ENCODE measurements at places on chromosomes 6 and 20.

DNA sequence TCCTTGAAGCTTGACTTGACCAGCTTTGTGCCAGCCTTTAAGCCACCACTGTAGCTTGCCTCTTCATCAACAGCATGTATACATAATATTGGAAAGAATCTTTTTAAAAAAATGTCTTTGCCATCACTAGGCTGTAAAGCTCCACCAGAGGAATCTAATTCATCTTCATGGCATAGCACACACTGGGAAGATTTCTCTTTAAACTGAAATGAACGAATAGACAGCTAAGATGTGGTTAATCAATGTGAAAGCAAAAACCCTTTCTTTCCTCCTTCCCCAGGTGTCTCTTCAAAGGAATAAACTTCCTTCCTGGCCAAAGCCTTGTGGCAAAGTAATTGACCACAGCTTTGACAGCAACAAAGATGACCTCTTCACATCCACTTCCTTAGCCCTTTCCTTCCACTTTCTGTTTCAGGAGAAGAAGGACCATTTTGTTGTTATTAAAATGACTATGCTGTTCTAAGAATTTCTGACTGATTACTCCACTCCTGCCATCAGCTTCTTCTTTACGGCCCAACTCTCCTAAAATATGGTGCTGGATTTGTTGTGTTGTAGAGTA is 428.7 kb upstream of the SOX4 start:
- H3K4me1 ChIP-seq, result no peaks in the 10 kb centered on the region
- no peak for DNase-seq
- no peak overlapping the region for H3K27ac ChIP-seq
- no peak overlapping the region for H3K4me3 ChIP-seq
- no peaks in the 10 kb centered on the region for H3K27me3 ChIP-seq

GRCh38 chr20:20212675-20213096 is 155.2 kb upstream of the INSM1 start:
- H3K27ac ChIP-seq, result peak overlapping the region; percentile 84
- H3K4me1 ChIP-seq, result peaks cover 48% of the 10 kb centered on the region
- DNase-seq, result peak; percentile 87
- H3K36me3 ChIP-seq, result no peaks in the 10 kb centered on the region
- no peak overlapping the region for H3K4me3 ChIP-seq
- H3K27me3 ChIP-seq, result no peaks in the 10 kb centered on the region

GRCh38 chr20:46708172-46708860 is 1.1 kb upstream of the SLC2A10 start:
- DNase-seq, result no peak
- no peak overlapping the region for H3K27ac ChIP-seq
- H3K4me3 ChIP-seq, result no peak overlapping the region
- H3K36me3 ChIP-seq, result no peaks in the 10 kb centered on the region
- peaks cover 22% of the 10 kb centered on the region for H3K27me3 ChIP-seq
- H3K4me1 ChIP-seq, result peaks cover 3% of the 10 kb centered on the region

- H3K36me3 ChIP-seq, result peaks cover 3% of the 10 kb centered on the region
- H3K27ac ChIP-seq, result no peak overlapping the region
- no peak overlapping the region for H3K4me3 ChIP-seq
- DNase-seq, result no peak
Measured at GRCh38 chr6:136901212-136901784, 20.8 kb upstream of the SLC35D3 start.

- DNase-seq, result no peak
- H3K27ac ChIP-seq, result no peak overlapping the region
- H3K36me3 ChIP-seq, result no peaks in the 10 kb centered on the region
- no peaks in the 10 kb centered on the region for H3K4me1 ChIP-seq
- H3K27me3 ChIP-seq, result no peaks in the 10 kb centered on the region
- H3K4me3 ChIP-seq, result no peak overlapping the region
Measured at GRCh38 chr6:85085875-85086274, 321.5 kb upstream of the TBX18 start.

DNA sequence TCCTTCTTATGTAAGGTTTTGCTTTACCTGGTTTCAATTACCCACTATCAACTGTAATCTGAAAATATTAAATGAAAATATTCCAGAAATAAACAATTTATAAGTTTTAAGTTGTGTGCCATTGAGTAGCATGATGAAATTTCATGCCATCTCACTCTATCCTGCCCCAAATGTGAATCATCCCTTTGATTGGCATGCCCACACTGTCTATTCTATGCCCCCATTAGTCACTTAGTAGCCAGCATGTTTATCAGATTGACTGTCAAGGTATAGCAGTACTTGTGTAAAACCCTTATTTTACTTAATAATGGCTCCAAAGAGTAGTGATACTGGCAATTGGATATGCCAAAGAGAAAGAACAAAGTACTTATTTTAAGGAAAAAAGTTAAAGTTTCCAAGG is 403.8 kb downstream of the ADGRB3 start:
- no peaks in the 10 kb centered on the region for H3K27me3 ChIP-seq
- no peak overlapping the region for H3K27ac ChIP-seq
- H3K36me3 ChIP-seq, result no peaks in the 10 kb centered on the region
- no peak for DNase-seq
- H3K4me1 ChIP-seq, result no peaks in the 10 kb centered on the region

DNA sequence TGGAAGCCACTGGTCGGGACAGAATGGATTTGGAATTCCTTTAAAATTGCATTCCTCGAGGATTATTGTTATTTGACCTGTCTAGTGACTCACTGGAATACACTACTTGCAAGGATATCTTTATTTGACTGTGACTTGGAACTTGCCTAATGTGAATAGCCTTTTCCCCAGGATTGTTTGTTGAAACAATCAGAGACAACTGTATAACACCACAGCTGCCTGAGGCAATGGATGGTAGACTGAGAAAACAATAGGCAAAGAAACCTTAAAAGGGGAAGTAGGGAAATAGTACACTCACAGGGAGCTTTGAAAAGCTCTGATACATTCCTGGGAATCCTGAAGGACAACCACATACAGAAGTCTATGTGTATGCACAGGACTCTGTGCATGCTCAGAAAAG is 465.3 kb downstream of the BMP2 start:
- no peaks in the 10 kb centered on the region for H3K4me1 ChIP-seq
- no peak overlapping the region for H3K27ac ChIP-seq
- no peak overlapping the region for H3K4me3 ChIP-seq
- H3K36me3 ChIP-seq, result no peaks in the 10 kb centered on the region

DNA sequence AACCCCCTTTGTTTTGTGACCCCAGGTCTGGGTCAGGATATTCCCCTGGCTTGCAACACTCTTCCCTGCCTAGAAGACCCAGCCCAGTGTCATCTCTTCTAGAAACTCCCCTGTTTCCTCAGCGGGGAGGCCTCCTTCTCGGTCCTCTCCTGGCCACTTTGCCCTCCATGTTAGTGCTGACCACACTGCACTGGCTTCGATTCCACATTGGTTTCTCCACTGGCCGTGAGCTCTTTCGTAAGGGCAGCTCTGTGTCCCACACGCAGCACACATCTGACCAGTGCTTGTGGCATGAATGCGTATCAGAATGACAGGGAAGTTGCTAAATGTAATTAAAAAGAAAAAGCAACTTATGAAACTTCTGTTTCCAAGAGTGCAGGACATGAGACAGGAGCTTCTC is 49.4 kb upstream of the FNDC1 start:
- H3K27ac ChIP-seq, result no peak overlapping the region
- H3K27me3 ChIP-seq, result no peaks in the 10 kb centered on the region
- H3K4me1 ChIP-seq, result peaks cover 40% of the 10 kb centered on the region

DNA sequence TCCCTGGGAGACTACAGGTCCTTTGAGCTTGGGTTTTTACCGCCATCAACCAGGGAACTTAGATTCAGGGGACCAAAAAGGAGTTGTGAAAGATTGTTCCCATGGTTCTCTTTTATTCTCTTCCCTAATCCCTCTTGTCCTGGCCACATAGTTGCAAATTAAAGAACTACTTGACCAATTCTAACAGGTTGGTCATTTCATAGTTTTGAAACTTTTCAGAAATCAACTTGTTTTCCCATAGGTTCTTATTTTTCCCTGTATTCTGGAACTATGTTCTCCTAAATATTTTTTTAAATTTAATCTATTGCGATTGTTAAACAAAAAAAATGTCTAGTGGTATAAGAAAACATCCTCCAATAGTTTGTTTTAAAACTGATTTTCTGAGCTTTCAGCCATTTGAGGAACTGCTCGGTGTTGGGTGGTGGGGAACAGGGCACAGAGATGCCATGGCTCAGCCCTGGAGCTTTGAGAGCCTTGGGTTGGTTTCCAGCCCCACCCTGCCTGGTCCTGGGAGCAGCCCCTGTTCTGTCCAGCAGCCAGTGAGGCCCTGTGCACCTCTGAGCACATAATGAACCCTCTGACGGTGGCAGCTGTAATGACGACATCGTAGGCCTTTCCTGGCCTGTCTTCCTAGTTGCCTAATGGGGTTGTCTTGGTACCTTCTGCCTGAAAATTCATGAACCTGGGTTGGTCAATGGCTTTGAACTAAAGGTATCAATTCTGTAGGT is 53.5 kb downstream of the TBC1D7 start:
- H3K27me3 ChIP-seq, result no peaks in the 10 kb centered on the region
- no peak overlapping the region for H3K4me3 ChIP-seq
- no peak overlapping the region for H3K27ac ChIP-seq
- DNase-seq, result no peak
- no peaks in the 10 kb centered on the region for H3K36me3 ChIP-seq

DNA sequence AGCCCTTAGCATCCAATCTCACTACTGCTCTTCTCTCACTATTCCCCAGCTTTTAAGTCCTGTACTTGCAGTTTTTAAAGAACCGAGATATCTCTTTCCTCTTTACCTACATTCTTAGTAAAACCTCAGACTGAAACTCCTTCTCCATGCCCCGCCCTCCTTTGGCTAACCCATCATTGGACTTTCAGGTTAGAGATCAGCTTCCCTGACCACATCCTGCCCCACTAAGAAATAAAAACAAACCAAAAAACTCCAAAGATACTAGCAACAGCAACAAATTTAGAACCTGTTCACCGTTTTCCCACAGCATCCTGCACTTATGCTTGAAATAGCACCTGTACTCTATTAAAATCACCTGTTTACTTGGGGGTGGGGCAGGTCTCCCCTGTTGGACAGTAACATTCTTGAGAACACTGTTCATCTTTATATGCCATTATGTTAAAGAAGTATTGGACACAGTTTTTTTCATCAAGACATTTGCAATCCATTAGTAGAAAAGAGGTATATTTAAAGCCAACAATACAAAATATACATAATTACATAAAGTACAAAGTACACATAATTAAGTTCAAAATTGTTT is 16.3 kb upstream of the SMAP1 start:
- H3K27ac ChIP-seq, result no peak overlapping the region
- no peaks in the 10 kb centered on the region for H3K36me3 ChIP-seq
- no peaks in the 10 kb centered on the region for H3K4me1 ChIP-seq

DNA sequence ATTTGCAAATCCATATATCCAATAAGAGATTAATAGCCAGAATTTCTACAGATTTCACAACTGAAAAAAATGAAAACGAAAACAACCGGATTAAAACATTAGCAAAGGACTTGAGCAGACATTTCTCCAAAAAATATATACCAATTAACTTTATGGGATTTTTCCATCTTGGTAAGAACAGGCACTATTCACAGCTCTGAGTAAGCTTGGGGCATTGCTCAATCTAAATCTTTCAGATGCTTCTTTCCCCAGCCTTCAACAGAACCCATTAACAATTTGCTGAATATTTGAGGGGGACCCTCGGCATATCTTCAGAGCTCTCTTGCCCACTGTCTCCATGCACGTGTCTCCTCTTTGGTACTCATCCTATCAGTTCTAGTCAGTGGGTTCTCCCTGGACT is 111.7 kb upstream of the CD93 start:
- H3K36me3 ChIP-seq, result no peaks in the 10 kb centered on the region
- DNase-seq, result no peak
- H3K4me1 ChIP-seq, result no peaks in the 10 kb centered on the region
- no peaks in the 10 kb centered on the region for H3K27me3 ChIP-seq
- no peak overlapping the region for H3K4me3 ChIP-seq

GRCh38 chr6:10749734-10750133 is 2.1 kb downstream of the TMEM14B start:
- peaks cover 43% of the 10 kb centered on the region for H3K36me3 ChIP-seq
- H3K4me3 ChIP-seq, result no peak overlapping the region
- peaks cover 22% of the 10 kb centered on the region for H3K4me1 ChIP-seq
- no peaks in the 10 kb centered on the region for H3K27me3 ChIP-seq

DNA sequence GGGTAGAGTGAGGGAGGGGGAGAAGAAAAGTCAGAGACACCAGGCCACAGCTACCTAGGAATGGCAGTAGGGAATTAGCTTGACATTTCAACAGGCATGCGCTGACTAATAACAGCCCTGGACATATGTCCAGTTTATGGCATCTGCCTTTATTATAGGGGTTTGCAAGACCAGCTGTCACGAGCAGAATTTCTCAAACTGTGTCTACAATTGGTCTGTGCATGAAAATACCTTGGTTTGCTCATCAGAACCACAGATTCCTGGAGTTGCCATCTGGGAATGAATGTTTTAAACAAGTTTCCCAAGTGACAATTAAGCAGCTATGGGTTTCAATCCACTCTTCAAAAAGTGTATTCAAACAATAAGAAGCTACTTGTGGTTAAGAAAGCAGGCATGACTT is 110.3 kb upstream of the ENPP5 start:
- DNase-seq, result no peak
- H3K36me3 ChIP-seq, result no peaks in the 10 kb centered on the region
- H3K27me3 ChIP-seq, result no peaks in the 10 kb centered on the region
- H3K27ac ChIP-seq, result no peak overlapping the region
- H3K4me1 ChIP-seq, result peaks cover 35% of the 10 kb centered on the region

GRCh38 chr6:128519132-128519930 is 1.1 kb downstream of the PTPRK start:
- H3K4me1 ChIP-seq, result peaks cover 24% of the 10 kb centered on the region
- peak; percentile 32 for DNase-seq
- H3K4me3 ChIP-seq, result peak overlapping the region; percentile 96
- H3K27ac ChIP-seq, result peak overlapping the region; percentile 97
- no peaks in the 10 kb centered on the region for H3K36me3 ChIP-seq

DNA sequence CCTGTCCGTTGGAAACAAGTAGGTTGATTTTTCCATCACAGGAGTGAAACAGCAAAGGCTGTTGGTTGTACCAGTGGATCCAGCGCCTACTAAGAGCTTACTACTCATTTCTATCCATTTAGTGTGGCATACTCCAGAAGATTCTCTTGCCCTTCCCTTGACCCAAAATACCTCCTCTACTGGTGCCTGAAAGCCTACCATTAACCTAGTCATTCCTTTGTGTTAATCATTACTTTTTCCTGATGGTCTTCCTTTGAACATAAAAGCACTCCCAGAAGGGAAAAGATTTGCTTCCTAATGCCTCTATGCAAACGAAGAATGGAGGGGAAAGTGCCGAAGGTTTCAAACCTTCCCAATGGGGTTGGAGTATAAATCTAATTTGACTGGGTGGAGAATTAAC is 123.3 kb downstream of the QRSL1 start:
- no peaks in the 10 kb centered on the region for H3K27me3 ChIP-seq
- no peaks in the 10 kb centered on the region for H3K4me1 ChIP-seq
- no peak for DNase-seq
- H3K4me3 ChIP-seq, result no peak overlapping the region
- H3K27ac ChIP-seq, result no peak overlapping the region

DNA sequence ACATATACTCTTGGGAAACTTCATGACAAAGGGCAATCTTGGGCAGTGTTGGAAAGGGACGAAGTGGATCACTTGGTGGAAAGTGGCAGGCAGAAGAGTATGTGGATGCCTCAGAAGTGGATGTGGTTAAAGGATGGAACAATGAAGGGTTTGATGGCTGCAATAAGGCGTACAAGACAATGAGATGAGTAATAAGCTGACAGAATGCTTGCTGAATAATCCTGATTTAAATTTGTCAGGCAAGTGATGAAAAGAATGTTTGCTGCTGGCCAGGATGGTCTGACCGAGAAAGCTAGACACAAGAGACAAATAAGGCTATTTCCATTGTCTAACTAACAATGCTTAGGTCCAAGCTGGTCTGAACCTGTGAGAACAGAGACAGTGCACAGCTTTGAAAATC is 61.6 kb upstream of the CEP85L start:
- no peak overlapping the region for H3K4me3 ChIP-seq
- no peak for DNase-seq
- H3K27me3 ChIP-seq, result no peaks in the 10 kb centered on the region
- no peak overlapping the region for H3K27ac ChIP-seq
- H3K36me3 ChIP-seq, result no peaks in the 10 kb centered on the region
- peaks cover 16% of the 10 kb centered on the region for H3K4me1 ChIP-seq

Data from gastrocnemius medialis (tissue), 4 donors.